ENCODE measurements at places on chromosomes 7 and 10.

- DNase-seq = no peak
Observed at GRCh38 chr7:104922182-104923009, 91.6 kb upstream of the KMT2E start.

DNA sequence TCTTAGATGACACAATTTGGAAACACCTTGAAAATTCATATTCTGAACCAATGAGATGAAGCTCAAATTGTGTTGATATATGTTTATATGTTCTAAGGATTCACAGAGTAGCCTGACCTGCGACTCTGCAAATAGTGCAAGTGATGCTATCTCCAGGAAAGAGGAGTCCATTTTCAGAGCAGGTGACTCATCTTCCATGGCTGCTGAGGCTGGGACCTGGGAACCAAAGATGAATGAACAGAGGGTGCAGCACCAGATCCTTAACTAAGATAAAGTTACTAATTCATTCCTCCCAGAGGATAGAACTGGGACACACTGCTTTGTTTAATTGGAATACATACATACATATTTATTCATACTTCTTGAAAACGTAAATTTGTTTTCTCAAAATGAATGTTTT lies 240.6 kb upstream of the SEMA3C start:
- DNase-seq = no peak

DNA sequence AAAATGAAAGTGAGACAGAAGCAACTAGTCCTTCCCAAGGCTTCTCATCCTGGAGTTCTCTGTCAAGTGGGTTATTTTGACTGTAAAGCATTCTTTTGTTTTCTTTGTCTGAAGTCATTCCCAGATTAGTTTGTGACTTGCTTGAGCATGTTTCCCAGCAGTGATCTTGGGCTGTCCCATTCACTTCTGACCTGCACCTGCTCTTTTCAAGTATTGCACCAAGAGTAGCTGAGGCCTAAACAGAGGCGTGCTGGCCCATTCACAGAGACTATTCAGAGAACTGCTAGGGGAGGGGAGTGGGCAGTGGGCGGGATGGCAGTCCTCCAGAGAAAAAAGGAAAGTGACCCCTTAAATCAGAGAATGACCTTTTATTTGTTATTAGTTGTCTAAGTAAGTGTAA lies 61.3 kb downstream of the CACNA2D1 start:
- DNase-seq = no peak

- DNase-seq = no peak
Observed at GRCh38 chr10:36574207-36574606, 551.2 kb upstream of the ANKRD30A start.

- DNase-seq = no peak
Observed at GRCh38 chr7:143882604-143883078, 19.3 kb downstream of the TCAF1 start.

- DNase-seq = no peak
Observed at GRCh38 chr7:104240401-104240800, 32.6 kb upstream of the ORC5 start.

- DNase-seq = no peak
Observed at GRCh38 chr7:46764100-46764936, 817.6 kb downstream of the TNS3 start.

GRCh38 chr7:111903797-111904196 lies 302.4 kb downstream of the DOCK4 start:
- no peak for DNase-seq

GRCh38 chr7:10412422-10413019 lies 561.2 kb upstream of the PHF14 start:
- DNase-seq = no peak

DNA sequence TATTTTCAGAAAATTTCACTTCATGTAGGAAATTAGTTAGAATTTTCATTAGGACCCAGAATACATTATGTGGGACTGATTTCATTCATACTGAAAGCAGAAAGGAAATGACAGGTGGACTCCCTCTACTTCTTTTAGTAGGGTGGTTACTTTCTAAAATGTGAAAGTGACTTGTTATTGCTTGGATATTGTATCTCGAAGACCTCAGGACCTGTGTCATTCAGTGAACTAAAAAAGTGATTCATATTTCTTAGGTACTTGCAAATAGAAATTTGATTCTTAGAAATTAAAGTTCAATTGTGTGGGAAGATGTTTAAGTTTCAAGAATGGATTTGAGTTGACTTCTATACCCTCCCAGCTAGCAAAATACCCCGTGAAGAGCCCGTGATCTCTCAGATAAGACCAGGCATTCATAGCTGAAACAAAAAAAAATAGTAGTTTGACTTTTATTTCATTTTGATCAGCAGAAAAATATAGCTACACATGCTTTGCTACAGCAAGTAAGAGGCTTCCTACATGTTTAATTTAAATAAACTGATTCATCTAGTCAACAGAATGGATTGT lies 1037.1 kb downstream of the GATA3 start:
- DNase-seq = no peak

DNA sequence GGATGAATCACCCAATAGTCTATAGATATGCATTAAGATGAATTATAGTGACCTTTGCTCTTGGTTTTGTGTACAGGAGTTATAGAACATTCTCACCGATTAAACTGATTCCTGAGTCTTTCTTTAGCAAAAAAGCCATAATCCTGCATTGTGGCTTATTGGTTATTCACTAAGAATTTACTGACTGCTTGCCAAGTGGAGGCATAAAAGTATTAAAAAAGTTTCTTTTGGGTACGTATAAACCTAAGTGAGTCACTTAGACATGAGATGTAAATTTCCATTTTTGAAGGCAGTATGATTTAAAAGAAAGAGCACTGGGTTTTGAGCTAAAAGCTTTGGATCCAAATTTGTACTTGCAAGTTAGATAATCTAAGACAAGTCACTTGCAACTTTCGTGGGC lies 100.7 kb downstream of the CDK6 start:
- no peak for DNase-seq

GRCh38 chr7:96645084-96645483 lies 64.6 kb downstream of the SEM1 start:
- DNase-seq = no peak

- no peak for DNase-seq
Observed at GRCh38 chr7:123070702-123071286, 75.3 kb upstream of the TAS2R16 start.

- no peak for DNase-seq
Observed at GRCh38 chr10:86036544-86036831, 330.1 kb downstream of the GRID1 start.

GRCh38 chr7:29748286-29749099 lies 57.8 kb upstream of the WIPF3 start:
- no peak for DNase-seq

- no peak for DNase-seq
Observed at GRCh38 chr7:81774551-81774950, 4.7 kb upstream of the HGF start.

DNA sequence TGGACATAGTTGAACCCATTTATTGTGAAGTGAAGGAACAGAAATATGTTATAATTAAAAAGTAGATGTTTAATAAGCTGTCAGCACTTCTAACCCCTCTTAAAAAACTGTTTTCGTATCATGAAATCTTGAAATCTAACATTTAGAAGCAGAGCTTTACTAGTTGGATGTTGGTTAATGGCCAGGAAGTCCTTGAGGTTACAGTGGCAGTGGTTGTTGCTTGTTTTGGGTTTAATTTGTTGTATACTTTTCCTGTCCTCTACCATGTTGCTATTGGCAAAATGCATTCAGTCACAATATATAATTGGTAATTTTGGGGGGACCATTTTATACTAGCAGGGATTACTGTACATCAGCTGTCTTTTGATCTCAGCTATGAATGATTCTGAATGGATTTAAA lies 60.7 kb downstream of the EXOC4 start:
- DNase-seq = no peak

GRCh38 chr10:119693262-119693957 lies 32.4 kb upstream of the INPP5F start:
- DNase-seq = no peak

- no peak for DNase-seq
Observed at GRCh38 chr10:65176994-65177393, 1655.8 kb downstream of the REEP3 start.

GRCh38 chr7:22572937-22573336 lies 72.9 kb upstream of the STEAP1B start:
- no peak for DNase-seq

DNA sequence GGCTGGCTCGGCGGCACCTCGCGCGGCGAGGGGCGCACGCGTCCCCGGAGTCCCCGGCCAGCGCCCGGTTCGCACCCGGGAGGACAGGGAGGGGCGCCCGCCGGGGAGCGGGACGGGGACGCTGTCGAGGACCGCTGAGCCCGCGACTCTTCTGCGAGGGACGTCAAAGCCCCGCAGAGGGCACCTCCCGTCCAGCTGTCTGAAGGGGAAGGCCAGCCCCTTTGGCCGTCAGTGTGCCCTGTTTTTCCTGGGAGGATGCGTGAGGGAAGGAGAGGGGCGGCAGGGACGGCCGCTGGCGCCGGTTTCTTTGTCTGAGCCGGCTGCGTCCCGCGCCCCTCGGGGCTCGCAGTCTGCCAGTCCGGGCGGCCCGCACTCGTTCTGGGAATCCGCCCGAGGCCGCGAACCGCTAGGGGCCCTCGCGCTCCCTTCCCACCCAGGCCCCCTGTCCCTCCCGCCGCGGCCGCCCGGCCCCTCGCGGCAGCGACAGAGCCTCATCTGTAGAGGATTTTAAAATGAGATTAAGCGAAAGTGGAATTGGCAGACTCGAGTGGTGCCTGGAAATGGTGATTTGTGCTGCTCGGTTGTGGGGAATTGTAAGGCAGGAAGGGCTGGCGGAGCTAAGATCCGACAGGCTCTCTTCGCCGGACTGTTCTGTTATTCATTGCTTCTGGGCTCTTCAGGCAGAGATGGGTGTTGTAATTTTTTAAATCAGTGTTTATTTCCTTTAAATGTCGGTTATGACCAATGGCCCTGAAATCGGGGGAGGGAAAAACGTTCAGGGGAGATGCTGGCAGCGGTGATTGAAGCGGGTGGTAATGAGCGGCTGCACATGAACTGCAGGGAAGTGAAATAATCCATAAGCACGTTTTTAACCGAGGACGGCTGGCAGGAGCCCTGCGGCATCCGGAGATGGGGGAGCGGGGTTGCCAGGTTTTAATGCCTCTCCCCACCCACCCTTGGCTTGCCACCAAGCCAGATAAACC lies 618 bp upstream of the RELN start:
- no peak for DNase-seq

- DNase-seq = no peak
Observed at GRCh38 chr10:44956226-44956625, 3.4 kb upstream of the RASSF4 start.

- DNase-seq = no peak
Observed at GRCh38 chr10:120573355-120573754, 116.3 kb downstream of the PLPP4 start.

DNA sequence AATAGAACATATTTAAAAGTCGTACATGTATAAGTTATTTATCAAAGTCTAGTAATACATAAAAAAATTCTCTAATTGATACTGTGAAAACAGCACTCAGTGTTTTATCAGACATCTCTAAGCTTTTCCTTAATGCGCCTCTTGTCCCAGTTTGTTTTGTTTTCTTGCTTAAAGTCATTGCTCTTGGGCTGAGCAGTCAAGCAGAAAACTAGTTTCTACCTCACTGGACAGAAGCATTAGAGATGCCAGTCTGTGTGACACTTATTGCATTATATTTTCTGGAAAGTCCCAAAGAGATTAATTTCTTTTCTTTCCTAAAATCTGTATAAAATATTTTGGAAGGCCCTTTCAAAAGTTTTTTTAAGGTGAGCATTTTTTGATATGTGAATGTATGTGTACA lies 236.2 kb downstream of the PCLO start:
- no peak for DNase-seq

- DNase-seq = no peak
Observed at GRCh38 chr10:78614267-78614666, 454.5 kb upstream of the ZMIZ1 start.

DNA sequence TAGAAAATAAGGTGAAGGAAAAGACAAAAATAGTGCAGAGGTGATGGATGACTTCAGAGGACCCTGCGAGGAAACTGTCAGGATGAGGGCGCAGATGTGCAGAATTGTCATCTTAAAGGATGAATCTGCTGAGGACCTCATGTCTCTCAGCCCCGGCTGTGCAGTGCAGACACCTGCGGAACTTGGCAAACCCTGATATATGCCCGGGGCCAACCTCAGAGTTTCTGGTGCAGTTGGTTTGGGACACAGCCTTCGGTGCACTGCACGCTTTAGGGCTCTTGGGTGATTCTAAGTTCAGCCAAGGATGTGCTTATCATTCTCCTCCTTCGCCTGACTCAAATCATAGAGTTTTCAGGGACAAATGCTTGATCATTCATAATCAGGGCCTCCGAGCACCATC lies 310.1 kb downstream of the TCERG1L start:
- DNase-seq = no peak

- no peak for DNase-seq
Observed at GRCh38 chr7:69778138-69778537, 179.9 kb downstream of the AUTS2 start.

All from activated naive CD4-positive, alpha-beta T cell (primary cell).